NCI-H1694 treated with DMSO at 0.1 percent for 48 hours (cell line): ENCODE measurements at places on chromosomes 13 and 19.

DNA sequence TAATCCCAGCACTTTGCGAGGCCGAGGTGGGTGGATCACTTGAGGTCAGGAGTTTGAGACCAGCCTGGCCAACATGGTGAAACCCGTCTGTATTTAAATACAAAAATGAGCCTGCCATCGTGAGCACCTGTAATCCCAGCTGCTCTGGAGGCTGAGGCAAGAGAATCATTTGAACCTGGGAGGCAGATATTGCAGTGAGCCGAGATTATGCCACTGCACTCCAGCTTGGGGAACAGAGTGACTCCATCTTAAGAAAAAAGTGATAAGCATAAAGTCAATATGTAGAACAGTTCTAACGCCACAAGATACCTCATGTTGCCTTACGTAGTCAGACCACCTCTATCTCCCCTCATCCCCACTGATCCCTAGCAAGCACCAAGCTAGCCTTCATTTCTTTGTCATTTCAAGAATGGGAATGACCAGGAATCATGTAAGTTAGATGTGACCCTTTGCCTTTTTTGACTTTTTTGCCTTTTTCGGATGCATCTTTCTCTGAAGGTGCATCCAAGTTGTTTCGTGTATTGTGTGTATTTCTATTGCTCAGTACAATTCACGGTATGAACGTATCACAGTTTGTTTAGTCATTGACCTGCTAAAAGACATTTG lies 6.4 kb downstream of the RPL21 start:
- no peak for DNase-seq

- no peak for DNase-seq
These were observed 21.8 kb upstream of the KBTBD7 start for GRCh38 chr13:41216160-41216559.

DNA sequence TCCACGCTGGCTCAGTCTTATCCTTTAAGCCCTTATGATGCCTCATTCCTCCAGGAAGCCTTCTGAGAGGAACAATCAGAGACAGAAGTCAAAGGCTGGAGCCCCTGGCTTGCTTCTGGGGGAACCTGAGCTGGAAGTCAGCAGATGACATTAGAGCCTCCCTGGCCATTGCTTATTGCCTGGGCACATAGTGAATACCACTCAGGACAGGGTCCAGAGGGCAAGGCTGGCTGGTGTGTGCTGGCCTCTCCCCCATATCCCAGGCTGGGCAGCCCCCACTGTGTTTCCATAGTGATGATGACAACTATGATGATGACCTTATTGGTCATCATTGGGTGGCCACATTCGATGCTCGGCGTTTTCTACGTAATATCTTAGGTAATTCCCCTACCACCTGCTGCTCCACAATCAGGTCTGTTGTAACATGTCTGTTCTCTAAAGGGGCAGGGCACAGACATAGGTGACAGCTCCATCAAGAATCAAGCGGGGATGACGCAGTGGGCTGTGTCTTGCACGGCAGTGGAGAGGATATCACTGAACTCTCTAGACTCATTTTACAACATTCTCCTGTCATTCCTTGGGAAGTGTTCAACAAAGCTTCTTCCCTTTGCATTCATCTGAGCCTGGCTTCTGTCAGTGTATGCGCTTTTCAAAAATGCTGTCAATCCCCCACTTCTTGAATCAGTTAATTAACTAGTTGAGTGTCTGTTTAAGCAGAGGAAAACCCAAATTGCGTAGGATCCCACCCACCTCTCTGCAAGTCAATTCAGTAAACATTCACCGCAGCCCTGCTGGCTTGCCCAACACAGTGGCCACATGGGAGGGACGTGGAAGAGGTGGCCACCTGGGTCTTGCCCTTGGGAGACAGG lies 89.4 kb upstream of the TSHZ3 start:
- DNase-seq: no peak

GRCh38 chr19:28481674-28482073 lies 731.3 kb downstream of the UQCRFS1 start:
- no peak for DNase-seq
